Left renal pelvis (tissue), 4 donors: ENCODE measurements at places on chromosomes 12 and 14.

DNA sequence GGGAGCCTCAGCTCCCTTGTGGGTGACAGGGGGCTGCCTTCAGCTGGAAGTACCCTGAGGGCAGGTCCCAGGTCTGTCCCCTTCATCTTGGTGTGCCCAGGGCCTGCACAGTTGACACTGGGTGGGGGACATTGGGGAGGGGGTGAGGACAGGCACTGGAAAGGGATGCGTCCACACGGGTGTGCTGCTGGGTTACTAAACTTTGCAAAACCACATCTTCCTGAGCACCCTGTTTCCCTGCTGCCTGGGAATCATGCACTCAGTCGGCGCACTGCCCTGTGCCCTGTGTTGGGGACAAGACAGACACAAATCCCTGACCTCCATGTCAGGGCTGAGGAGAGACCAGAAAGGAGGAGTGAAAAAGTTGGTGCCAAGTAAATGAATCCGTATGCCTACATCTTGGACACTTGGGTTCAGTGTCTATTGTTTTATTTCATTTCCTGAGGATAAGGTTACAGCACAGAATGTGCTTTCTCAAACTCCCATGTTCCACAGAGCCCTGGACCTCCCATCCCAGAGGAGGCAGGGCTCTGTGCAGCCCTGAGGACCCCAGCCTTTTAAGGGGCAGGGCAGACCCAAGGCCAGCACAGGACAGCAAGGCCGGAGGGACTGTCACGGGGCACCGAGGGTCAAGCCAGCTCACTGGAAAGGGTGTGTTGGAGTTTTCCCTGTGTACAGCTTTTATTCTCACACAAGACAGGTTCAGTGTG, 2.9 kb upstream of the SLC25A29 start:
- no peak for DNase-seq

- no peak for DNase-seq
Observed at GRCh38 chr12:42222724-42223123, 15.3 kb downstream of the YAF2 start.

DNA sequence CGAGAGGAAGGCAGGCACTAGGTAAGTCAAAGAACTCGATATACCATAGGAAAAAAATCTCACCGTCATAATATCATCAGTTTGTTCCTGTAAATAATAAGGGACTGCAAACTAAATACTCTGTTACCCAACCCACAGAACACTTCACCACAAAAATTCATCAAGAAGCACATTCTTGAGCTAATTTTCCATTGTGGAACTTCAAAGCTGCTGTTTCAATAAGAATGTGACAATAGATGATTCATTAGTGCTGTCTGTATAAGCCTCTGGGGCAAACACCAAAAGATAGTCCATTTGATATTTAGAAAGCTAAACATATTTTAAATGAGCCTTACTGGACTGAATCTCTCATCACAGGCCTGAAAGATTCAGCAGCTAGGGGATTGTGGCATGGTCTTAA, 219.4 kb downstream of the KSR2 start:
- no peak for DNase-seq

- no peak for DNase-seq
Observed at GRCh38 chr12:70040141-70040540, 203.1 kb upstream of the CNOT2 start.

GRCh38 chr12:90712671-90713070, 242.3 kb downstream of the CCER1 start:
- DNase-seq: no peak

GRCh38 chr12:53217931-53218307, 10.9 kb upstream of the ITGB7 start:
- no peak for DNase-seq

DNA sequence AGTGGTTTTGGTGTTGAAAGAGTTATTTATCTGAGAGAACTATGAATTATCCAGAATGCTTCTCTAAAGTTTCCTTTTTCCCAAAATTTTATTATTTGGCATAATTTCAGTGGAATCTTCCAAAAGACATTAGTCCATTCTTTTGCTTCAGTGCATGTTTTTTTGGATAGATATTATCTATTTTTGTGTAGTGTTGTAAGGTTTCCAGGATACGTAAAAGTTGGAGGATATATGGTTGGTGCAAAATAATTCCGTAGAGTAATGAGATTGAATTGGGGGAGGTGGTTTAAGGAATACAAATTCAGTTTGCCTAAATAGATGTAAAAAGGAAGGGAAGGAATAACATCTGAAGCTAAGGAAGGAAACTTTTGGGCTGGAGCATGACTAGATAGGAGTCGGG, 186.6 kb downstream of the RGS6 start:
- no peak for DNase-seq

DNA sequence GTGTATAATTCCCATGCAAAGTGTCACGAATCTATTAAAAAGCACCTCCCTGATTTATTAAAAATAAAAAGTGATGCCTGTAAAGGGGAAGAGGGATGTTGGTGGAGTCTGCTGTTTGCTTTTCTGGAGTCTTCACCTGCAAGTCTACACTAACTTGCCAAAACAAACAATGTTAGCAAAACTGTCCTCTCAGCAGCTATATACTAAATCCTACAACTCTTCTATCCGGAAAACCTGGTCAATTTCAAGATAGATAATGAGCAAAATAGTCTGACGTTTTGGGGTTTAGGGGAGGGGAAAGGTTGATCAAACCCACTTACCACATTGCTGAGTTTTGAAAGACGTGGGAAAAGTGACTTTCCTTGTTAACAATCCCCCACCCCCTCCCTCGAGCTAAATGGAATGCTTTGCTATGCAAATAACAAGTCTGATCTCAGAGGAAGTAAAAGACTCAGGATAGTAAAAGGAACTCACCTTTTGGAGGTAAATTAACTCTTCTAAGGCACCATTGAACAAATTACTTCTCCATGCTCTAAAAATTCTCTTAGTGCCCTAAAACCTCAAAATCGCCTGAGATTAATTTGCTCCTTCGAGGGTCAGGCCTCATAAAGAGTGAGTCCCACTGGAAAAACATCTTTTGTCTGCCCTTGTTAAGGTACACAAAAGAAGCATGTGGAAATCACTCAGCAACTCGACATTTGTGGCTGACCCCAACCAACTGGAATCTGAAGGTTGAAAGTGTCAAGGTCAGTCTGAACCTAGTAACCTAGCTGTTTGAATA, 13.5 kb downstream of the BMP4 start:
- DNase-seq: no peak

DNA sequence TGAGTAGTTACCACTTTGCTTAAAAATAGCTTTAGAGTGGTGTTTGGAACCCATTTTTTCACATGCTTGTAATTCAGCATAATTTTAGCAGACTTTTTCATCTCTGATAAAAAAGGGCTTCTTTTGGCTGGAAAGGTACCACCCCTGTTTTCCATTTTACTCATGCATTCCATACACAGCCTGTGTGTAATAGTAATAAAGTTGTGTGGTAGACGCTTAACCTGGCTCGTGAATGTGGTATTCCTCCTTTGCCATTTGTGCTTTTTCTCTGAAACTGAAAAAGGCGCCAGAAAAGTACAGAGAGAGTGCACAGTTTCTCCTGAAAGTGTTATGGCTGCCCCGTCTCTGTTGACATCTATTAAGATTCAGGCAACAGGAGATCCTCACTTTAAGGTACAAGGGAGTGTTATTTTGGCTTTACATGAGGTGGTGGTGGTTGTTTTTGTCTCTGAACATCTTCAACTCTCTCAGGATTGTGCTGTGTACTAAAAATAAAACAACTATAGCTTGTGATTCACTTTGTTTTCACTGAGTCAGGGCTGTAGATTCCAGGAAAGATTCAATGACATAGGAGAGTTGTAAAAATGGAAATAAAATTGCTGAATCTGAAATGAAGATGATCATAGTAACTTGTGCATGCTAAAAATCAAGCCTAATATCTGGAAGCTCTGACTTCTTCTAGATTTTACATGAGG, 45.6 kb upstream of the MIS18BP1 start:
- no peak for DNase-seq

DNA sequence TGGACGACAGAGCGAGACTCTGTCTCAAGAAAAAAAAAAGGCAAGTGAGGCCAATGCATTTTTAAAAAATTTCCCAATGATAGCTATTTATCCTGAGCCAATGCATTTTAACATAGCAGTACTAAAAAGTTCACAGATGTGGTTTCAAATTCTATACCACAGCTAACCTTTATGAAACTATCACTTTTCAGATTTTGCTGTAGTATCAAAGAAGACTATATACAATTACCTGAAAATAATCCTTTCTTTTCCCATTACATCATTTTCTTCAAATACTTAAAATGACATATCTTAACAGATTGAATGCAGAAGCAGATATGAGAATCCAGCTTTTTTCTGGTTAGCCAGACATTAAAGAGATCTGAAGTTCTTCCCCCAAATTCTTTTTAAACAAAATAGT, 13.2 kb downstream of the ATF7 start:
- no peak for DNase-seq

DNA sequence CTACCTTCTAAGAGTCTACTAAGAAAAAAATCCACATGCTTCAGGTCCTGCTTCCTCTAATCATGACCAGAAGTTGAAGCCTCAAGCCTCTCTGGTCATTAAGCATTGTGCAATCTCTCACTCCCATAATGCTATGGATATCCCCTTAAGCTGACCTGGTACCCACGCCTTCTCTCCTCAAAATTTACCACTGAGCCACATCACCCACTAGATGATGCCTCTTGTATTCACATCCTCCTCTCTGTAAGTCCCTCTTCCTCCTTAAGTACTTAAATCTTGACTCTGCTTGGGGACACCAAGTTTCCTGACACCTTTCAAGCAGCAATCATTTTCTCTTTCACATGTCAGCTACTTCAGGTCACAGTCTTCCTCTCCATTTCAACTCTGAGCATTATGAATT, 9.8 kb downstream of the GALNT4 start:
- no peak for DNase-seq

- no peak for DNase-seq
Observed at GRCh38 chr12:56581418-56582145, 48.5 kb downstream of the BAZ2A start.

DNA sequence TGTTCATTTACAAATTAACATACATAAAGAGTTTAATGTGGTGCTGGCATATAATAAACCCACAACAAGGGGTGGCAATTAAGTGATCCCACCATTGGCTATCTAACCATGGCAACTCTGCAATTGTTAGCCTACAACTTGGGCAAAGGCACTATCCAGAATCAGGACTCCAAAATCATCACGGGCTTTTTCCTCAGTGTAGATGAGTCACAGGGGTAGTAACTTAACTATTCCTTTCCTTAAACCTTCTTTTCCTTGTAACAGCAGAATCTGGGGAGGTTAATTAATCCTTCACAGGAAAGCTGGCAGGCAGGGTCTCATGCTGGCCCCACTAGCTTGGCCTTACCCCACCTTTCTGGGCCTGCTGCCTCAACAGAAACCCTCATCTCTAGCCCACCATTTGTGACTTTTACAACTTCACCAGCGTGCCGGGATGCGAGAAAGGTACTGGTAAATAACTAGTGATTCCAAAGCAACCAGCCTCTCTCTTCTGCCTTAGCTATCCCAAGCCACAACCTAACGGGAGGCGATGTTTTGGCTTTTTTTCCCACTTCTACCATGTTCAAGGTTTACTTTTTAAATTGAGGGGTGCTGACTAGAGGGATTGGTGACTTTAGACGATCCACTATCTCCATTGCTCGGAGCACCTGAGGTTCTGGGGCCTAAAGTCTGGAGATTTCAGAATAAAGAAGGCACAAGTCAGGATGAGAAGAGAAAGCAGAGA, 744 bp downstream of the ATP5MC2 start:
- DNase-seq: no peak

- no peak for DNase-seq
Observed at GRCh38 chr14:97846156-97846555, 1049.0 kb downstream of the VRK1 start.

DNA sequence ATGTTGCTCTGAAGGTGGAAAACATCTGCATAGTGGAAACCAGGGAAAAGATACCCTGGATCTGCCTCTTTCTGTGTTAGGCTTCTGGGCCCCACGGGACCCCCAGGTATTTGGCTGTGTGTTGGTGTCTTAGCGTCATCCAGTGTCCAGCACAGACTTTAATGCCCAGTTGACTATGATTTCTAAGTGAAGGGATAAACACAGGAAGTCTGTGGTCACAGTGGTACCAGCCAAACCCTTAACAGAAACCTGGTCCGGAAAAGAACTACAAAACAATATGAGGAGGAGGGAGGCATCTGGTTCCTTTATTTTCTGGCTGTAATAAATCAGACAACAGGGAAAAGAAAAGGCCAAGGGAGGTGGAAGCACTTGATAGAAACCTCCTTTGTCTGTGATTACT, 56.4 kb downstream of the CMKLR1 start:
- no peak for DNase-seq

DNA sequence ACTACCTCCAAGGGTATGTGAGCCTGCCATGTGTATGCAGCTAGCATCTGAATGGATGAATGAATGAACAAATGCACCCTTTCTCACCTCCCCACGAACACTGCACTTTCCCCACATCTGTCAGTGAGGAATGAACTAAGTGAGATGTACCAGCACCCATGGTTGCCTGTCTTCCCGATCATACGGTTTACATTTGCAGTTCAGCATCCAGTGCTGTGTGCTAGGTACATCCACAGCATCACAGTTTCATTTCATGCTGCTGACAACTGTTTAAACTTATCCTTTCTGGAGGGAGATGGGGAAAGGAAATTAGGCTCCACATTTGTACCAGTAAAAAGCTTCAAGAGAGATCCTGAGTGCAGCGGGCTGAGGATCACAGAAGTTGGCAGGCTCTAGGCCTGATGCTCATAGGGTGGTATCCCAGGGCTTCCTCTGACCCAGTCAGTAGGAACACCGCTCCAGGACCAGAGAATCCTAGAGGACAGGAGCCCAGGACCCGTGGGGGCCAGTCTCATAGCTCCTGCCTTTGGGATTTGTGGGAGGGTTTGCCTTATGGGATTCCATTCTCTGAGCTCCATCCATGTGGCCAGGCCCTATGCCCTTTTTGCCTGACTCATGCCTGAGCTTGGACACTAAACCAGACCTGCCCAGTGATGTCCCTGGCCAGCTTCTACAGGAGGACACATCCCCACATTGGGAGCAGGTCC, 294.5 kb downstream of the CACNA1C start:
- no peak for DNase-seq

DNA sequence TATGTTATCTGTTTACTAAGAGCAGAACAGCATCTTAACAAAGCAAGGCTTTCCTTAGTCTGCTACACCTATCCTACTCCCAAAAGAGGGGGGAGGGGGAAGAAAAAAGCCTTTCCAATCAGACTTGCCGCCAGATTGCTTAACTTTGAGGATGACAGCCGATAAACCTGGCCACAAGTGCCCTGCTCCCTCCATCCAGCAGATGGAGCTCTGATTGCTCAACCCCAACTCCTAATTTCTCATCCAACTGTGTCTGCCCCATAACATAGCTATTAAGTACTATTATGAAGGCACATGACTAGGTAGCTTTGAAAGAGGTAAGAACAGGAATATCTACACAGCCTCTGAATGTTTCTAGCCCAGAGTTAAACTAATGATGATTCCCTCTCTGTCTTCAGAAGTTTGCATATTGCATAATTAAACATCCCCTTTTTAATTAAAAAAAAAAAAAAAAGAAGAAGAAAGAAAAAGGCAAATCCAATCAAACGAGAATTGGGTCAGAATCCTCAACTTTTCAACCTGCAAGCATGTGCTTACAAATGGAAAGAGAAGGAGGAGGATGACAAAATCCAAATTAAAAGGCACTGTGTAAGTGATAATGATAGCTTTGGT, 247.4 kb downstream of the GALC start:
- DNase-seq: no peak
